ENCODE measurements at places on chromosomes 7 and 10. TPM values are rescaled to one million over a fixed set of nuclear protein-coding genes. Genes with fewer than 3 reads are reported as not detected.

Gene ZNF467
- total RNA-seq = not detected

Gene TAS2R41
- not detected for total RNA-seq

Gene SPDYE2B
- total RNA-seq = not detected

Gene CDC14C
- 0.29 TPM for total RNA-seq

Gene AKR1E2
- 17.7 TPM for total RNA-seq

Gene FXYD4
- total RNA-seq = not detected

Gene SMO
- total RNA-seq = 23.9 TPM

Gene CYP2C18
- not detected for total RNA-seq

Gene MALRD1
- 2.9 TPM for total RNA-seq

GRCh38 chr10:95183271-95184230 lies 10.5 kb upstream of the ACSM6 start:
- DNase-seq = peak; percentile 99

GRCh38 chr7:128424686-128425275 lies 15.0 kb upstream of the IMPDH1 start:
- DNase-seq = peak; percentile 50

DNA sequence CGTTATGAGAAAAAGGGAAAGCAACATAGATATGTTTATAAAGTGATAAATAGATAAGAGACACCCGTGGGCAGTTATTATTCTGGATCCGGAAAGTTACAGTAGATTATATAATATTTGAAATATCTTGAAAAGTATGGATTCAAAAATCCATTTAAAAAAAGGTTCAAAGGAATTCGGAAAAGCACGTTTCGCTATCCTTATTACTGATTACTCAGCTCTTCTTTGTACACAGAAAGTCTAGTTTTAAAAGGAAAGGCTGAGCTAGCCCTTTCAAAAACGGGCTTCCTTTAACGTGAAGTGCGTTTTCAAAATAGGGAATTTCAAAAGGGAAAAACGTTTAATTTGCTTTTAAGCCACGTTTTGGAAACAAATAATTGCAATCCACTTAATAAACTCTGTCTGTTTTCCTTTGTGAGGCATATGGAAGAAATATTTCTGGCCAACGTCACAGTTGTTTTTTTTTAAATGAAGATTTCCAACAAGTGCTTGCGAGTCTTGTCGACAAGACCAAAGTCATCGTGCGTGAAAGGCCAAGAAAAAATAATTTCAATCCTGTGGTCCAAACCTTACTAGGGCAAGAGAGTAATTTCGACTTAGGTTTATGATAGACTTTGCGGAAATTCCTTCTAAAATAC lies 2.2 kb upstream of the SKIDA1 start:
- peak; percentile 81 for DNase-seq

DNA sequence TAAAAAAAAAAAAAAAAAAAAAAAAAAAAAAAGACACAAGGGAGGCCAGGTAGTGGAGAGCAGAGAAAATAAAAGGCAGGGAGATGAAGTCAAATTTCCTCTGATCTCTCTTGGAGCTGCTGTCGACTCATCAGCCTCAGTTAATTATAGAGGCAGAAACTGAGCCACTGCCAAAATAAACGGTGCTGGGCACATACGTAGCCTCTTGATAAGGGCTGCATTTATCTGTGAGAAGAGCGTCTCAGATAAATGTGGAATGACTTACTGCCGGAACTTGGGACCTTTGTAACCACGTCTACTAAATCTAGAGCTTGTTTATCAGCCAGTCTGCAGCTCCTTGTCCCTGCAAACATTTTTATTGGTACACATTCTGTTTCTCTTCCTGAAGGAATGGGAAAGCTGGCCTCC lies 162.3 kb downstream of the BAMBI start:
- no peak for DNase-seq

GRCh38 chr10:122460891-122461293 lies 461 bp upstream of the HTRA1 start:
- peak; percentile 31 for DNase-seq

DNA sequence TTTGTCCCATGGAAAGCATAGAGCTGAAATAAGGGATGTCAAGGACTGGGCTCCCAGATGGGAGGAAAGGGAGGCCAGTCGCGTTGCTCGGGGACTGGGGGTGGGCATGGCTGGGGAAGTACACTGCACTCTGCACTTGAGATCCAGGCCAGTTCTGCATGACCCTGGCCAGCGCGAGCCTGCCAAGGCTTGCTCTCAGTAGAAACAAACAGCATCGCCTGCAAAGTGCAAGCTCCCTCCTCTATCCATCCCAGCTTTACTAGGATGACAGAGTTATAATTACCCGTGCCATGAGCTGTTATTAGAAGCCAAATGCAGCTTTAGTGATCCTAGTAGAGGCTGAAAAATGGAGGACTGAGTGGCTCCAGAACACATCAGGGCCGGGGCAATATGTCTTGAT lies 43.9 kb upstream of the PDCD4 start:
- no peak for DNase-seq

GRCh38 chr7:121517591-121517990 lies 121.5 kb upstream of the FAM3C start:
- no peak for DNase-seq

DNA sequence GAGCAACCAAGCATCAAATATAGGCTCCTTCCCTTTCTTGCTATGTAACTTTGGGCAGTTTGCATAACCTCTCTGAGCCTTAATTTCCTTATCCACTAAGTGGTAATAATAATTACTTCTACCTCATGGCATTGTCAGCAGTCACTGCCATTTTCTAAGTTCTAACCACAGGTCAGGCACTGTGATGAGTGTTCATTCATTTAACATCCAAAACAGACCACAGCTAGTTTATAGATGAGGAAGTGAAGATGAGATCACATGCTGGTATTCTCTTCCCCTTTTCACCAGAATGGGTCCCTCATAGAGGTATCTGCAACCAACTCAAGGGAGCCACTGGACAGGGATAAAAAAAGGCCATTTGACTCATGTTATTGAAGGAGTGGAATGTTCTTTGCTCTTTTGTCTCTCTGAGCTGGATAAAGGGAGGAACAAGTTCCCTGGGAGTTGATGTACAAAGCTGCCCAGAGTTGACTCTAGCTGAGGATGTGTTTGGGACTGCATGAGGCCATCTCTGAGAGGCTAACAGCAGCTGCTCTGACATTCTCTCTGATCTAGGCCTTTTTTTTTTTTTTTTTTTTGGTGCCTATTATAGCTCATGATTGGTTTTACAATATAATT lies 65.0 kb downstream of the DNAJC12 start:
- peak; percentile 4 for DNase-seq

DNA sequence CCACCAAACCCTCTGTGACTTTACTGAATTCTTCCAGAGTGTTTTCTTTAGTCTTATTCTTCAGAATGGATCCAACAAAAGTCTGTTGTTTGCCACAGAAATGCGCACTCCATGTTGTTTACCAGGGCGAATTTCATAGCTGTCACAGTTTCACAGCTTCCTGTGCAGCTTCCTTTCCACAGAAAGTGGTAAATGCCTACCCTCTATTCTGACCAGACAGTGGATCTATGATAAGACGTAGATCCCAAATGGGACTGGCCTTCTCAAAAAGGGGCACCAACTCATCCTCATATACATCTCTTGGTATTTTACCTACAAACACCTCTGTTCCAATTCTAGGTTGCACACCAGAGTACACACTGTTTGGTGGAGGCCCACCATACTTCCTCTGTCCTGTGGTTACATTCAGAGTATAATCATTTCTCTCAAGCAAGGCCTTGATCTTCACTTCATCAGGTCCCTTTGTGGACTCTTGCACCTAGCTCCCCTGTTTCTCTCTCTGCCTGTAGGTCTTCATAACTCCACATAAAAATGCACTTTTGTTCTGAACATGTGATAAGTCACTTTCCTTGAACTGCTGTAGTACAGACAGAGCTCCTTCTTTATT lies 91.7 kb downstream of the MLLT10 start:
- DNase-seq = no peak

GRCh38 chr10:12418725-12419261 lies 69.4 kb downstream of the CAMK1D start:
- no peak for DNase-seq

DNA sequence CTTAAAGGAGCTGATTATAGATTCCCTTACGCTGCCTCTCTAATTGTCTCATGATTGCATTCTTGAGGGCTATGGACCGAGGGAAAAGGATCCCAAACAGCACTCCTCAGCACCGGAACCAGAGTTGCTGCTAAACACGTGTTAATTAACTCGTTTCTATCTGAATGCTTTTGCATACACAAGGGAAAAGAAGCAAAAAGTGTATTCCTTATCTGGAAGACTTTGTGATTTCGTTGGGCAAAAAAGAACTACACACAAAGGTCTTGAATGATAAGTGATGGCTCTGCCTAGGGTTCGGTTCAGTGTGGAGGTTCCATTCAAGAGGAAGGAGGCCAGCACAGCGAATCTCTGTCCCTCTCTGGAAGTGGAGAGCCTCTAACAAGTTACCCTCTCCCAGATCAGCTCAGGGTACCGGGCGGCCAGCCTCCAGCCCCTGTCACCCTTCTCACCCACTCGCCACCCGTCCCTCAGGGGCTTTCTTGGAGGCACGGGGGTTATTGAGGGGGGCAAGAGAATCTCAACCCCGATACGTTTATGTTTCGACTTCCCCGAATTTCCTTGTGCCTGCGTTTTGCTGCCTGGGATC lies 515 bp upstream of the SLC4A2 start:
- no peak for DNase-seq

GRCh38 chr7:149209518-149210269 lies 14.3 kb downstream of the ZNF282 start:
- peak; percentile 95 for DNase-seq

GRCh38 chr10:100209303-100209702 lies 20.1 kb downstream of the CHUK start:
- DNase-seq = peak; percentile 51

- peak; percentile 55 for DNase-seq
Observed at GRCh38 chr7:98079891-98080648, 26.6 kb upstream of the LMTK2 start.

GRCh38 chr7:114345494-114345893 lies 69.1 kb upstream of the FOXP2 start:
- DNase-seq = no peak

GRCh38 chr10:127135844-127136577 lies 60.4 kb downstream of the INSYN2A start:
- no peak for DNase-seq

- DNase-seq = no peak
Observed at GRCh38 chr7:78567836-78568235, 769.3 kb downstream of the PHTF2 start.

DNA sequence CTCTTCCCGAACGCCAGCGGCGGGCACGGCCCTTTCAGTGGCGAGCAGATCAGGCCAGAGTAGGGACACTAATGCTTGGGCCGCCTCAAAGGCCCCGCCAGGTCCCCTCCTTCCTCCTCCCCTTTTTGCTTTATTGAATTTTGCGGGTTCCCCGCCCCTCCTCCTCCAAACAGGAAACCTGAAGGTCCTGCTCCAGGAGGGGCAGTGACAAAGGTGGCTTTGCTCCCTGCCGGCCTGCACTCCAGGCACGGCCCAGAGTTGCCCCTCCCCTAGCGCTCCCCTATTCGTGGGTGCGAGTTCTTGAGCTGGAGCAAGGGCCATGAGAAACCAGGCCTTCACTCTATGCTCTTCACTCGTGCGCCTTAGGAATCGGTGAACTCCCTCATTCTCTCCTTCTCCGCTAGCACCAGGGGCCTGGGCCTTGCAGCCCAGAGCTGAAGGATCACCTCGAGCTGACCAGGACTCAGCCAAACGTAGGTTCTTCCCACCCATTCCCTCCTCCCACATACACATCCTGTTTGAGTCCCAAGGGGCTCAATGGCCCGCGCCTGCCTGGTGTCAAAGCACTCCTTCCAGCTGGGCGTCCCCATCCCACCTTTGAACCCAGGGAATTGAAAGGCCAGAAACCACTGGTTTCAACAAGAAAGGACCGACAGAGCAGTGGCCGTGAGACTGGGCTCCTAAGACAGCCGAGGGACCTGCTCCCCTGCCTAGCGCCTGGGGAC lies 619 bp upstream of the HOXA6 start:
- DNase-seq = peak; percentile 92

DNA sequence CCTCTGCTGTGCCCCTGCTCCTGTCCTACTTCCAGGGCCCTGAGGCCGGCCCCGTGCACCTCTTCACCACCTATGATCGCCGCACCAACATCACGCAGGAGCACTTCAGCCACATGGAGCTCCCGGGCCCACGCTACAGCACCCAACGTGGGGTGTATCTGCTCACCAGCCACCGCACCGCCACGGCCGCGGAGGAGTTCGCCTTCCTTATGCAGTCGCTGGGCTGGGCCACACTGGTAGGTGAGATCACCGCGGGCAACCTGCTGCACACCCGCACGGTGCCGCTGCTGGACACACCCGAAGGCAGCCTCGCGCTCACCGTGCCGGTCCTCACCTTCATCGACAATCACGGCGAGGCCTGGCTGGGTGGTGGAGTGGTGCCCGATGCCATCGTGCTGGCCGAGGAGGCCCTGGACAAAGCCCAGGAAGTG lies 1.8 kb downstream of the RBP3 start:
- peak; percentile 62 for DNase-seq

- peak; percentile 73 for DNase-seq
Observed at GRCh38 chr10:69337296-69338132, 59.2 kb downstream of the HK1 start.

GRCh38 chr10:114709984-114710383 lies 51.9 kb upstream of the ABLIM1 start:
- peak; percentile 13 for DNase-seq

GRCh38 chr10:84765656-84766055 lies 437.3 kb downstream of the CCSER2 start:
- DNase-seq = peak; percentile 53

DNA sequence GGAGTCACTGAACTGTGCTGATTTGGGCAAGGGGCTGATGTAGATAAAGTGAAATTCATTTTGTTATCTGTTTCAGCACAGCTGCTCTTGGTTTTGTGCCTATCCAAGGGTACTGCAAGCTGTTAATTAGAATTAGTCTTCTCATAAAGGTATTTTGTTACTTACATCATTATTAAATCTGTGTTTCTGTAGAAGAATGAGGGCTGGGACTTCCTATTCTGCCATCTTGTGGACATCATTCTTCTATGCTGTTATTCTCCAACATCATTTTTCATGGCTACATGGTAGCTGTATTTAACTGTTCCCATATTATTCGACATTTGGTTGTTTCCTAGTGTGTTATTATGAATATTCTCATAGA lies 76.2 kb upstream of the CCDC71L start:
- no peak for DNase-seq

- DNase-seq = no peak
Observed at GRCh38 chr10:5645944-5646617, 20.3 kb downstream of the ASB13 start.

DNA sequence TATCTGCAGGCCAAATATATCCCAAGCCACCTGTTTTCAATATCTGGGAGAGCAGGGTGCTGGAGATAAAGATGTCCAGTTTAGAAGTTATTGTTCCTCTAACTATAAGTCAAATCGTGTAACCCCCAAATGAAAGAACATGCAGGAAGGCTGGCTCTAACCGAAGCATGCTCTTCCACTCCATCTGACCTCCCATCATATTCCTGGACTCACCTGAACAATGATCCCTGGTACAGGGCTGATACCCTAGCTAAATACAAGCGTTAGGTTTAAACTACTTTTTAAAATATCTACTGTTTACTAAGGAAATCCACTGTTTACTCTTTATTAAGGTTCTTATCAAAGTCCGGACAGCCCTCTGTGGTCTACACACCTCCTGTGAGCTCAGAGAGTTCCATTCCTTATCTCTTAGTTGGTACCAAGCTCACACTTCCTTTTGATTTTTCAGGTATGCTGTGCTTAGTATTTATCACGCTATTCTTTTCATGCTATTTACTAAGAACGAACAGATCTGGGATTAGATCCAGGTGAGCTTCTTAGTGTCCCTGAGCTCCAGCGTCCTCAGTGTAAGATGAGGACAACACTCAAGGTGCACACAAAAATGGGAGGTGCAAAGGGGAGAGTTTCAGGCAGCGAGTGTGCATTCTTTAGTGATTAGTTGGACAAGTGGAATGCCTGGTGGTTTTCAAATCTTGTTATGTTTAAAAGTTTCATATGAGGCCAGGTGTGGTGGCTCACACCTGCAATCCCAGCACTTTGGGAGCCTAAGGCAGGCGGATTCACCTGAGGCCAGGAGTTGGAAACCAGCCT lies 23.6 kb upstream of the COBL start:
- no peak for DNase-seq
